ENCODE measurements at places on chromosomes 1 and 21. TPM values are rescaled to one million over a fixed set of nuclear protein-coding genes. Genes with fewer than 3 reads are reported as not detected.

Gene SLAMF7
- 124 TPM for total RNA-seq

DNA sequence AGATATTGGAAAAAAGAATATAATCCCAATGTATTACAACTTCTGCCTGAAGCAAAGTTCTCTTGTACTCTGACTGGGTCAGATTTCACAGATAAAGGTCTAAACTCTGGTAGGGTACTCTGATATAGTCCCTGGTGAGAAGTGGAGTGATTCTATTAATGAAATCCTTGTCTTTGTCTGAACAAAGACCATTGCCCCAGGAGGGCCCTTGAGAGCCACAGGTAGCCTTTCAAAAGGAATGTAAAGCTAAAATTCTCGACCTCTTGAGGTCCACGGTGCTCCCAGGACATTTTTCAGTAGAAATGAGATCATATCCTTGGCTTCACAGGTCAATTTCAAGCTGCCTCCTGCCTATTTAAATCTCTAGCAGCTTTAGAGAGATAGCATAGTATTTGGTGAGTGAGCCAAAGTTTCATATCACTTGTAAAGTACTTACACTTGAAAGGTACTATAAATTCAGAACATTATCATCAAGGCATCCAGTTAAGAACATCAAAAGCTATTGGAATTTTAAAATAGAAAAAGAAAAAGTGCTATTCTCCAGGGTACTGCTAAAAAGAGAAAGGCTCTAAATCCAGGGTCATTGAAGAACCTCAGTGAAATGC is 10.1 kb downstream of the TNNI3K start:
- no peak for DNase-seq

DNA sequence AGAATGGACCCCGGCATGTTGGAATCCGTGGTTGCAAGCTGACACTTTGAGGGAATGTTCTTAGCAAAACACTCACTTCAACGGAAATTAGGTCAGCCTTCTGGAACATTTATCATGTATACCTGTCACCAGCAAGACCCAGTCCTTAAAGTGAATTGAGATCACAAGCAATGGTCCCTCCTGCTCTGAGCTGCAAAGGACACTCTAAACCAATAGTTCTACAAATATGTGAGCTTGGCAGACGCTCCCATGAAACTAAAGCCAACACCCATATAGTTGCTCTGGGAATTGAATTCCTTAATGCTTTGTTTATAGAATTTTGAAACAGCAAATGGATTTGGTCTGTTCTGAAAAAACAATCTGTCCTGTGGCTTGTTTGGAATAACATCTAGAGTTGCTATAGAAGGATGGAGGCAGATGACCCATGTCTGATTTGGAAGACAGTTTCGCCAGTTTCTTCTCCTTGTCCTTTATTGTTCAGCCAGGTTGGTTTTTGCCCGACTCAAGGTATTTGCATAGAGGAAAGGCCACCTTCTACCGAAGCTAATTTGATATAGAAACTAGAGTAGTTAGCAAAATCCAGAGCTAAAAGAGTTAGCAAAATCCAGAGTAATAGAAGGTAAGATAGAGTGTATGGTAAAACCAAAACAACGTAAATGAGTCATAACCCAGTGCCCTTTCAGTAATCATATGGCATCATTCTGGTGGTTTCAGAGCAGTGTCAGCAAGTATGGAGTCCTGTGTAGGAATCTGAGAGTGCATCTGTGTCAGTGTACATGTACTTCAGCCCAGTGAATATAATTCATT is 236.2 kb downstream of the NFIA start:
- DNase-seq = no peak

- peak; percentile 50 for DNase-seq
Measured at GRCh38 chr1:179867493-179868330, 9.9 kb downstream of the TOR1AIP2 start.
